ENCODE measurements at places on chromosomes 5 and 9.

DNA sequence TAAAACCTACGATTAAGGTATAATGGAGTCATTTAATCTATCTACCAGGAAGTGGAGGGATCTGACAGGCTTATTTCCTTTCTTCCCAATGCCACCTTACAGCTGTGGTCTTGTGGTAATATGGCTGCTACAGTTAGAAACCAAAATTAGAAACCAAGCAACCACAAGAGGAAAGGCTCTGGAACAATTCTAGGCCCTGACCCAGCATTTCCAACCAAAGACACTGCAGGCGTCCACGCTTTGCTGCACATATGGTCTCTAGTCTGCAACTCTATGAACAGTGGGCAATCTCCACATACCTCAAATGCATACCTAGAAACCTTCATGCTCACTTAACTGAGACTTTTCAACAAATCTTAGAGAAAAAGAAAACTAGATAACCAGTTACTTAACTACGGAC lies 339.1 kb downstream of the NFIB start:
- DNase-seq, result no peak

- DNase-seq, result peak; percentile 22
Observed at GRCh38 chr5:127562252-127562651, 44.8 kb downstream of the PRRC1 start.

DNA sequence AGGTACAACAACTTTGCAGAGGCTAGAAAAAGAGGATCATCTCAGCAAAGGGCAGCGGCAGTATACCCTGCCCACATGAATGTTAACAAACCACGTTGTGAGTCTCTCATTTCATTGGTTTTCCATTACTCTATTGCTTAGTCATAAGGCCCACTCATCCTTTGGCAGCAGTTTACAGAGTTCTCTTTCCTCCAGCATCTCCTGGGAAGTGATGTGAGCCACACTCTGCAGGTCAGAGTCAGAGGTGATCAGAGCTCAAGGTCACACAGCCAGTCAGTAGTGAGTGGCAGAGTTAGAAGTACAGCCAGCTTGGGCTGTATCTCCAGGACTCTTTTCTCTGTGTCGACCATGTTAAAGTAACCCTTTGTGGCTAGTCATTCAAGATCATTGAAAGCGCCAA lies 599.6 kb upstream of the GRAMD2B start:
- DNase-seq, result no peak

- DNase-seq, result no peak
Observed at GRCh38 chr5:143758015-143758414, 53.9 kb upstream of the HMHB1 start.

DNA sequence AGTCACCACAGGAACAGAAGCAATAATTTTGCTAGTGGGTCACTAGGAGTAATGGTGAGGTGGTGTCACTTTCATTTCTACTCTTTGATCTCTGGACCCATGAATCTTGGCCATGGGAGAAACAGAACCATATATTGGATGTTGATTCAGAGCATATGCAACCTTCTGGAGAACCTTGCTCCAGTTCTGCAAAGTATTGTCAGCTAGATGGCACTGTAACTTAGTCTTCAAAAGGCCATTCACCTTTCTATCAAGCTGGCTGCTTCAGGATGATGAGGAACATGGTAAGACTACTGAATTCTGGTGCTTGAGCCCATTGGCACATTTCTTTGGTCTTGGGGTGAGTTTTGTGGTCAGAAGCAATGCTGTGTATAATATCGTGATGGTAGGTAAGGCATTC lies 129.1 kb upstream of the FBN2 start:
- DNase-seq, result no peak

DNA sequence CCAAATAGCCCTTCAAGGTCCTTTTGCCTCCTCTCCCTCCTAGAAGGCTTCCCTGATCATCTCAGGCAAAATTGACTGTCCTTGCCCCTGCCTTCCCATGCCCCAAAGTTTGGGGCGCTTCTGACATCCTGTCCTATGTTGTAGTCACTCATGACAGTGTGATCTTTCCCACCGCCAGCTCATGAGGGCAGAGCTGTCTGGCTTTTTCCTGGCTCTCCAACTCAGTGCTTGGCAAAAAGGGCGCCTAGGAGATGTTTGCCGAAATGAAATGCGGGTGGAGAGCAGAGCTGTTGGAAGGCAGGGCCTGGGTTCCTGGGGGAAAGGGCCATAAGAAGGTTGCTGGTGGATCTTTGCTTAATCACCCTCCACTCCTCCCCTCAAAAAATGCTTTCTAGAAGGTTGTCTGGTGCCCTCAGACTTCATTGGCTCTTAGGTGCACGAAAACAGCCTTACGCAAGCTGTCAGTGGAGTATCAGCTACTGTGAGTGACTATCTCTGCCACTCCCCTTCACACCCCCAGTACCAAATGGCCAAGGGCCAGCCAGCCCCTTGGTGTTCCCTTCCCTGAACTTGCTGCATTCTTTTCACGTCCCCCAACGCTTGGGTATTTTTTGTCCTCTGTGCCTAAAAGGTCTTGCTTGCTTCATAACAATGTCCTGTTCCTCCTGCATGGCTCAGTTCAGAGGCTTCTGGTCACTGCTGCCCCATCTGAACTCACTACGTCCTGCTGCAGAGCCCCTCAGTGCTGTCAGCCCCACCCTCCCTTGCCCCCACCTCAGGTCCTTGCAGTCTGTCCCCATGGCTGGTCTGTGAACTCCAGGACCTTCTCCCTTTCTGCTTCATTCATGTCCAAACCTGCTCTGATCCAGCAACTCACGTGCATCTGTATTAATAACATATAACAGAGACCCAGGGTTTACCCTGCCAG lies 2.6 kb upstream of the SLC25A51 start:
- no peak for DNase-seq

- no peak for DNase-seq
Observed at GRCh38 chr9:124684169-124684568, 86.9 kb downstream of the NR6A1 start.

- DNase-seq, result peak; percentile 59
Observed at GRCh38 chr5:93995126-93995621, 253.8 kb upstream of the POU5F2 start.

DNA sequence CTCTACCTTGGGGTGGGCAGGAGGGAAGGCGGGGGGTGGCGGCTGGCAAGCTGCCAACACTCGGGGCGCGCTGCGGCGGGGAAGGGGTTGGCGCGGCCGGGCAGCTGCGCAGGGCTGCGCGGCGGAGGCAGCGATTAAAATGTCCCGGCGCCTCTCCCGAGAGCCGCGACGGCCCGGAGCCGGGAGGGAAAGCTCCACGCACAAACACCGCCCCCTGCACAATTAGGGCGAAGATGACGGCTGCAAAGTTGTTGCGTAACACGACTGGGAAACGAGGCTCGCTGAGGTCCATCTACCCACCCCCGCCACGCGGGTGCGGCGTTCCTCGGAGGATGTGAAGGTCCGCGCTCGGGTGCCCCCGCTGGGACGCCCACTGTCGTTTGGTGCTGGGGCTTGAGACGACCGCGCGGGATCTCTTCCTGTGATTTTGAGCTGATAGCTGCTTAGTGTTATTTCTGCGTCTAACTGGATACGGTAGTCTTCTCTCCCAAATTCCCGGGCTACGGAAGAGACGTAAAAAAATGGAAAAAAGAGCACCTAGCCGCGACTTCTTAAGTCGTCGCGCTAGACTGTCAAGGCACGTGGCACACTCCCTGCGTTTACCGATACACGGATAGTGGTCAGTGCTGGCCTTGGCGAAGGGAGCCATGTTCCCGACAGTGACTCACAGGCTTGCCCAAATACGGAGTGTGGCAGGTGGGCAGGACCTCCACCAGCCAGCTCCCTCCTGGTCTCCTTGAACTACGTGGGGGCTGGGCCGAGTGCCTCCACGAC lies 958 bp upstream of the NFIL3 start:
- DNase-seq, result peak; percentile 85

- no peak for DNase-seq
Observed at GRCh38 chr5:176131771-176132170, 106.5 kb upstream of the SIMC1 start.

GRCh38 chr5:83564069-83564749 lies 92.7 kb downstream of the VCAN start:
- peak; percentile 54 for DNase-seq

All from EH (cell line).